A549 treated with RU486 at 1 μM for 4 hours (cell line): ENCODE measurements at places on chromosomes 11 and 22. TPM values are rescaled to one million over a fixed set of nuclear protein-coding genes. Genes with fewer than 3 reads are reported as not detected.

PHLDA2 gene
- 98.6 to 158 TPM (median 143 TPM) in 5 replicates for total RNA-seq

NECTIN1 gene
- 8.2 to 10.3 TPM (median 9.3 TPM) in 5 replicates for total RNA-seq

OR4S2 gene
- total RNA-seq, result not detected in 5 replicates

TIGD3 gene
- 0.58 to 1.2 TPM (median 0.86 TPM) in 5 replicates for total RNA-seq

VWA5A gene
- total RNA-seq, result 0.15 to 0.44 TPM (median 0.23 TPM) in 5 replicates
